ENCODE measurements at places on chromosomes 4 and X. TPM values are rescaled to one million over a fixed set of nuclear protein-coding genes. Genes with fewer than 3 reads are reported as not detected.

DNA sequence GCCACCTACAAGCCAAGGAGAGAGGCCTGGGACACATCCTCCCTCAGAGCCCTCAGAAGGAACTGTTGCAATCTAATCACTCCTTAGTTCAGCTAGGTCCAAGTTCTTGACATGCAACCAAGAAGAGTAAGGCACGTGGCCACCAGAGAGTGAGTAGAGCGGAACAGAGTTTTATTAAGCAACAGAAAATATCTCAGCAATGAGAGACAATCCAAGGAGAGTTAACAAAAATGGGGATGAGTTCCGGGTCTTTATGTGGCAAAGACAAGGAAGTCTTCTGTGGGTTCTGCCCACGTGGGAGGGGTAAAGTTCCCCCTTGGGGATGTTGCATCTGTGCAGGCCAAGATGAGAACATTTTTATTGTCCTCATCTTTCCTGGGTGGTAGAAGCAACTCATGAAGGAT lies 38.5 kb upstream of the PROM1 start:
- DNase-seq, result no peak

DNA sequence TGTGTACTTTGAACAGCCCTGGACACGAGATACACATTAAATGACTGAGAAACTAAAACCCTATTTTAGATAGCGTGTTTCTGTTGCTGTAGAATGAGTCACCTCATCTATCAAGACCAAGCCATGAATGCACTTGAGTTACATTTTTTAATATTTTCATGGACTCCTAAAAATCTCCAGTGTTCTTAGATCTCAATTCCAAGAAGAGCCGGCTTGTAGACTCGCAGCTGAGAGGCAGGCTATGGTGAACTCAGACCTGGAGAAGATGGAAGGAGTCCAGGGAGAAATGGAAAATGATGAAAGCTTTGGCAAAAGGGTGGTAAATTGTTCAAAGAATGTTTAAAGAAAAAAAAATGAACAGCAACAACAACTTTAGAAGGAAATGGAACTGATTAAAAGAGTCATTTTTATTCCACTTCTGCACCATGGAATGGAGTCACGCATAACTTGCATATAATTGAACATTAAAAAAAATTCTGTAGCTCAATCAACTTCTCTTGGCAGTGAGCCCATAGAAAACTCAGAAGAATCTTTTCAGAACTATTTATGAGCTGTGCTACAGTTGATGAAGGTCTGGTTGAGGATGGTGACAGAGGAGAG lies 129.8 kb downstream of the MXRA5 start:
- DNase-seq, result no peak

- no peak for DNase-seq
These were observed 34.6 kb downstream of the ATXN3L start for GRCh38 chrX:13285229-13285628.

DNA sequence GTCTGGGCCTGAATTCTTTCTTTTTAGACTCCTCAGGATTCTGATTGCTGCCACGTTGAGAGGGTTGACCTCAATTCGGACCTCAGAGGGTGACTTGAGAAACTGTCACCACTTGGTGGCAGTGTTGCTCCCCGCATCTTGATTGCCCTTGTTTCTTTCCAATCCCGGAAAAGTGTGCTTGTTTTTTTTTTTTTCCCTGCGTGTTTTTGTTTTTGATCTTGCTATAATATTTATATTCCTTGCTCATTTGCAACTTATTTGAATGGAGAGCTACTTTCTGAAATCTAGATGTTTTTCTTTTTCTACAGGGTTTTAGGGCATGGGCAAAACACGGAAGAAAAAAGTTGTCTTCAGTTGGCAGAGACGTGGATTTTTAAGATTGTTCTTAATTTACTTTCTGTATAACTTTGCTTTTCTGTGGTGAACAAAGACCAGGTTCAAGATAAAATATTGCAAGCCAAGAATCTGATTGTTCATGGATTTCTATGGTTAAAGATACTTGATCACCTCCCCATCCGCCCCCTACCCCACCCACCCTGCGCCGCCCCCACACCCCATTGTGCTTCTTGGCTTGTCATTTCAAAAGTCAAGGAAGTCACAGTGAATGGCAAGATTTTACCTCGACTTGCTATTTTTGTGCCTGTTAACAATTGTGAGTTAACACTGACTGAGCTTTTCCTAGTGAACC lies 102.0 kb downstream of the PTTG2 start:
- peak; percentile 65 for DNase-seq

GRCh38 chr4:161920304-161921052 lies 243.3 kb downstream of the FSTL5 start:
- DNase-seq, result no peak

- no peak for DNase-seq
These were observed 64.2 kb downstream of the GEMIN8 start for GRCh38 chrX:13965531-13965930.

DNA sequence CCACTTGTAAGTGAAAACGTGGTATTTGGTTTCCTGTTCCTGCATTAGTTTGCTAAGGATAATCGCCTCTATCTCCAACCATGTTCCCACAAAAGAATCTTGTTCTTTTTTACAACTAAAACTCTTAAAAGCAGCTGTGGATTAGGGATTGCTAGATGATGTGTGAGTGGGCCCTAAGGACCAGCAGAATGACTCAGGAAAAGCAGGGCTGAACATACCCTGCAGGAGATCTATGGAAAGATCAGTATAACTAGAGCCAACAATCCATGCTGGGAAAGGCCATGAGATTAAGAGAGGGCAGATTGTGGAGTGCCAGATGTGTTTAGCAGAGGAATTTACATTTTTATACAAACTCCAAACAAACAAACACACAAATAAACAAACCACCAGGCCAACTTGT lies 128.4 kb upstream of the TMEM164 start:
- no peak for DNase-seq

DNA sequence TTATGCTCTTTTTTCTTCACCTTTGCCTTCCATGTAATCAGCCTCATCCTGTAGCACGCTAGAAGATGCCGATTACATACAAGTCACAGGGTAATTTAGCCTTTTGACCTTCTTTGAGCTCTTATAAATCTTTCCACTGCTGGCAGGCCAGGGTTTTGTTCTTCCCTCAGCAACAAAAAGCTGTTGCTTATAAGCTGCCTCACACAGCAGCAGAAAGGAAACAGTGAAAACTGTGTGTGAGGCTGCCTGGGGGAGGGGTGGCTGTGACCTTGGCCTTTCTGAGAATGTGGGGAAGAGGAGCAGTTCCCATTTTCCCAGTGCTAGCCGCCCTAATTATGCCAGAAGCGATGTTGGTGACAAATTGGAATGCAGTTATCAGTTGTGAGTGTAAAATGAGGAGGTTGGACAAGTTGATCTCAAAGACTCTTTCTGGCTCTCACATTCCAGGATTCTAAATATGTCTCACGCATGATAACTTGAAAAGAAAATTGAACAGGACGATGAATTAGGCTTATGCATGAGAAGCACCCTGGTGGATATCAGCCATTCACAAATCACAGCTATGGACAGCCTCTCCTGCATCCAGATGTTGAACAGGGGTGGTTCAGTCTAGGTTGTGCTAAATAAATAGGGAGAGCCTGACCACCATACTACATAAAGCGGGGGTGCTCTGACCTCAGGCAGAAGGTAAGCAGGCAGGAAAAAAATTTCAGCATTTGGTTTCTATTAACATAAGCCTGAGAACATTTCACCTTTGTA lies 25.7 kb downstream of the SLITRK2 start:
- no peak for DNase-seq

DNA sequence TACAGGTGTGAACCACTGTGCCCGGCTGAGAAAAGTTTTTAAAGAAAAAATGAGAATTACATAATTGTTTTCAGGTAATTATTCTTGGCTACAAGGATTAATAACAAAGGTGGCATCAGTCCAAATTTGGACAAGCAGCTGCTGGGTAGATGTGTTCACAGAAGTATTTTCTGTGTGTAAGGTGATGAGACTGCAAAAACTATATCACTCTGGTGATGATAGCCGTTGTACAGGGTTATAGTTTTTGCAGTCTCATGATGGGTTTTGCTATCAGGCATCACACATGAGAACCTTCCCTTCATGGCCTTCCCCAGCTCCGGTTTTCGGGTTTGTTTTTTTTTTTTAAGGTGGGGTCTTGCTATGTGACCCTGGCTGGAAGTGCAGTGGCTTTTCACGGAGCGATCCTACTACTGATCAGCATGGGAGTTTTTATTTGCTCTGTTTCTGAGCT lies 5.1 kb upstream of the SLC10A3 start:
- no peak for DNase-seq

GRCh38 chrX:113741744-113742143 lies 842.1 kb upstream of the HTR2C start:
- DNase-seq, result peak; percentile 11

DNA sequence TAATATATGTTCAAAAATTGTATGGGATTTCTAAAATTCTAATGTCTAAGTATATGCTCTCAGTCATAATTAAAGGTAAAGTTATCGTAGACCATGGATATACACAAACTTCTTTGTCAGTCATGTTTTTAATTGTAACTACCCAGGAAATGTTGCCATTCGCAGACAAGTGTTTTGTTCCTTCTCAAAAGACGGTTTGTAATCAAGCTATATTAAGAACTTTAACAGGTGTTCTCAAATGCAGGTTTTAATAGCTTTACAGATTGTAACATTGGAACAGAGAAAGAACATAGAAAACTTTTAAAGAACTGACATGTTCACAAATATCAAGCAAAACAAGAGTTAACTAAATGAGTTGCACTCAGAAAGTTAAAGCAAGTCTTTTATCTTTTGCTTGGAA lies 58.9 kb downstream of the KDM5C start:
- no peak for DNase-seq

TCEAL3 gene
- 6.7 TPM for total RNA-seq

DNA sequence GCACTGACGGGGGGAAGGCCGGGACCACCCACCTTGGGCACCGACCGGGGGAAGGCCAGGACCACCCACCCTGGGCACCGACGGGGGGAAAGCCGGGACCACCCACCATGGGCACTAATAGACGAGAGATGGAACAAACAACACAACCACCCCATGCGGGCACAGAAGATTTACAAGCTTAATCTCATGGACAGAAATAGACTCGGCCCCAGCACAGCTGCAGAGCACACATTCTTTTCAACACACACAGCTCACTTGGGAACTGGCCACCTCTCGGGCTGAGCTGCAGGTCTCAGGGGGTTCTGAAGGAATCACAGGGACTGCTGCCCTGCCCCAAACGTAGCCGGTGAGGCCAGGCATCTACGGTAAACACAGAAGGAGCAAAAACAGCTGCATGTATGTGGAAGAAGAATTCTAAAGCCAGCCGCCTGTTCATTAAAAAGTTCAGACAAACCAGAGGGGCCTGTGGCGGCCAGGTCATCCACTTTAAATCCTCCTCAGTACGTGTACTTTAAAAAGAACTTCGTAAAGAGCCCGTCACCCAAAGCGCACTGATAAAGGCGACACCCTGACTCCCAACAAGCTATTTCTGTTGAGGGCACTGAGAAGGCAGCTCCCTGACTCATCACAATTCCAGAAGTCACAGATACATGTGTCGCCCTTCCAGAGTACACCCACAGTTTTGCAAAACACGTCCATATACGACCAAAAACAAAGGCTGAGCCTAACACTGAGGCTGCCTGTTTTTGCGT lies 17.7 kb downstream of the PPP2R3B start:
- DNase-seq, result no peak

BTK gene
- 235 TPM for total RNA-seq

ABHD18 gene
- total RNA-seq, result 18.3 TPM

DNA sequence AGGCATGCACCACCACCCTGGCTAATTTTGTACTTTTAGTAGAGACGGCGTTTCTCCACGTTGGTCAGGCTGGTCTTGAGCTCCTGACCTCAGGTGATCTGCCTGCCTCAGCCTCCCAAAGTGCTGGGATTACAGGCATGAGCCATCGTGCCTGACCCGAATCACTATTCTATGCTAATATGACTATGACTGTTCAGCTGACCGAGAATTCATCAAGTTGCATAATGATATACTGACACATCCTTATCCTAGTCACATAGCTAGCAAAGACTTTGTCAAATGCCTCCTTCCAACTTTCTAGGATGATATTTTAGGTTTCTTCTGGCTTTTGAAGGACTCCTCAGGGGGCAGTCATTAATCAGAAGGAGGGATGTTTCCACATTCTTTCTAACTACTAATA lies 4.8 kb upstream of the GPM6B start:
- DNase-seq, result no peak

GRCh38 chr4:81432825-81433224 lies 38.9 kb downstream of the RASGEF1B start:
- DNase-seq, result no peak

SMIM43 gene
- total RNA-seq, result not detected

DNA sequence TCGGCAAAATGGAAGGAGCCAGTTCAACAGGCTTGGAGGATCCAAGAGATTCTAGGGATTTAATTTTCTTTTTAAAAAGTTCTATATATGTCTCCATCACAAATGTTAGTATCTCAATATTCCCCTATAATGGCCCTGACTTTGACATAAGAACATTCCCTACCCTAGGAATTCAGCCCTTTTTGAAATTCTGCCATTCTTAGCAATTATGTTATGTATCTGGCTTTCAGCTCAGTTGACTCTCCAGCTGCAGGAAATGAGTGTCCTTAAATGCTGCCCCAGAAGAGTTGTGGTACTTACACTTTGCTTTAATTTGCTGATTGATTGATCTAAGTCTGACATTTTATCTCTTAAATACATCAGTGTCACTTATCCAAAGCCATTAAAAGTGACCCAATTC lies 1454.3 kb downstream of the FSTL5 start:
- no peak for DNase-seq

GRCh38 chrX:17848545-17849265 lies 12.4 kb downstream of the RAI2 start:
- DNase-seq, result no peak

- no peak for DNase-seq
These were observed 186.0 kb downstream of the MGST2 start for GRCh38 chr4:139851639-139852038.

FMR1 gene
- total RNA-seq, result 105 TPM

- DNase-seq, result no peak
These were observed 188.4 kb downstream of the SLC7A11 start for GRCh38 chr4:138053641-138054301.

DNA sequence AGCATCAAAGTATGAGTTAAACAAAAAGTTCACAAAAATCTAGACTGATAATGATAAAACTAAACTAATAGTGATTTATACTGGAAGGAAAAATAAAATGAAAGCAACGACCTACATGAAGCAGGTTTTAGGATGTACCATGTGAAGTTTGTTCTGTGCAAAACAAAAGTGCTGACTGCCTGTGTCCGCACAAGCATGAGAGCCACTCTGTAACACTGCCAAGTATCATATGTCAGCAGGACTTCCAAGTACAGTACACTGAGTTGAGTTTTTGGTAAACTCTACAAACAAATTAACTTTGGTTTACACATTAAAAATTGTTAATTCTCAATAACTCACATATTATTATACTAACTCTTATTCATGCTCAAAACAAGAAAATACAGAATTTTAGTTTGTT lies 459.0 kb downstream of the PDGFC start:
- no peak for DNase-seq
